ENCODE measurements at places on chromosomes 6 and 20.

- DNase-seq, result no peak
Measured at GRCh38 chr20:44664131-44664530, 12.6 kb upstream of the ADA start.

GRCh38 chr6:44072959-44073611 is 54.2 kb downstream of the MRPL14 start:
- peak; percentile 66 for DNase-seq

DNA sequence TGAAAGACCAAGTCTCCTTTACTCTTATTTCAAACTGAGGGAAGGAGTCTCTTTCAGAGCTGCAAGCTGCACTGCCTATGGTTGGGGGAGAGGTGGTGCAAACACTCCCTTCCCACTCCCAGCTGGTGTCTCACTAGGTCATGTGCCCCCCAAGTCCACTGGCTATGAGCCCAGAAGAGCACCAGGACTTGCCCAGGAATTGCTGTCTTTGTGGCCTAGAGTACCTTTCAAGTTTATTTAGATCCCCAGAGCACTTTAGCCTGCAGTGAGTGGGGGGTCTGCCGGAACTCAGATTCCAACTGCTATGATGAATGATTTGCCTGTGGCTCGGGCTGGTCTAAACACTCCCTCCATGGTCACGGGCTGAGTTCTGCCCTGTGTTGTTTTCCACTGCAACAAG is 192.6 kb upstream of the CITED2 start:
- no peak for DNase-seq

DNA sequence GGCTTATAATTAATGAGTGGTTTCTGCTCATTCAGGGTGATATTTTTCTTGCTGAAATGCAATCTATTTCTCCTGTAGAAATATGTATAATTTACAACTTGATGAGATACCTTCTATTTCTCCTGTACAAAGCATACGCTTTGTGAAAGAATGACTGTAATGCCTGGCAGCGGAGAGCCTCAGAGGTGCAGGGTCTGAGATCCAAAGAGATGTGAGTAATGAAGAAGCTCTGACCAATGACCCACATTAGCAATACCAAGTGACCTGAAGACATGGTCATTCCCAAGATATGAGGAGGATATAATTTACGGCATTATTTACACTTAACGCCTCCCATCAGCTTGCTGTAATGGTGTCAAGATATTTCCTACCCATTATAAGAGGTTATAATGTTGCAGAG is 98.4 kb upstream of the RAB32 start:
- DNase-seq, result no peak

GRCh38 chr6:1188199-1188598 is 123.7 kb upstream of the FOXQ1 start:
- no peak for DNase-seq

DNA sequence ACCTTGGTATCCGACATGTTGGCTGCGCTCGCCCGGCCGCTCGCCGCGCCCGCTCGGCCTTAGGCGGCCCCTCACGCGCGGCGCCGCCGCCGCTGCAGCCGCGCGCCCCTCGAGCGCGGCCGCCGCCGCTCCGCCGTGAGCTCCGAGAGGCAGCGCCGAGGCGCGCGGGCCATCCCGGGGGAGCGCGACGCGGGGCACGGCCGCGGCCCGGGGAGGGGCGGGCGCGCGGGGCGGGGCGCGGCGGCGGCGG is at the start of gene KIF13A:
TSS of gene KIF13A (minus strand) at position 189 of the 250 bp plus-strand sequence. CDS start at position 17, 172 bp downstream.
- DNase-seq, result no peak

- no peak for DNase-seq
Measured at GRCh38 chr6:6583836-6584235, 4.7 kb upstream of the LY86 start.

DNA sequence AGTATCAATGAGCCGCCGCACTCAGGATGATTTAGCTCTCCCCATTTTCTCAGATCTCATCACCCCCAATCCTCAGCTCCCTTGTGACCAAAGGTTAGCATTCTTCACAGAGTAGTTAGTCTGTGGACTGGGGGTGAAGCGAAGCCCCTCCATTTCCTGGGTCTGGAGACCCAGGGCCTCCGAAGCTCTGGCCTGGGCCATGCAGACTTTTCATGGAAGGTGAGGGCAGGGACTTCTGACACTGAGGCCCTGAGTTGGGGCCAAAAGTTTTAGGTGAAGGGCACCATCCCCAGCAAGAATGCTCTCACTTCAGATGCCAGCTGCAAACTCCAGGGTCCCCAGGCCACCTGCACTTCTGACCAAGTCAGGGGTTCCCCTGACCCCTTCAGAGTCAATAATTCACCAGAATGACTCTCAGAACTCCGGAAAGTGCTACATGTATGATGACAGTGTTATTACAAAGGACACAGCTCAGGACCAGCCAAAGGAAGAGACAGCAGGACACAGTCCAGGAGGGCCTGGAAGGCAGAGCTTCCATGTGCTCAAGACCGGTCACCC is 65.7 kb upstream of the DUSP22 start:
- DNase-seq, result no peak

GRCh38 chr6:167981916-167982462 is 15.5 kb upstream of the KIF25 start:
- no peak for DNase-seq

DNA sequence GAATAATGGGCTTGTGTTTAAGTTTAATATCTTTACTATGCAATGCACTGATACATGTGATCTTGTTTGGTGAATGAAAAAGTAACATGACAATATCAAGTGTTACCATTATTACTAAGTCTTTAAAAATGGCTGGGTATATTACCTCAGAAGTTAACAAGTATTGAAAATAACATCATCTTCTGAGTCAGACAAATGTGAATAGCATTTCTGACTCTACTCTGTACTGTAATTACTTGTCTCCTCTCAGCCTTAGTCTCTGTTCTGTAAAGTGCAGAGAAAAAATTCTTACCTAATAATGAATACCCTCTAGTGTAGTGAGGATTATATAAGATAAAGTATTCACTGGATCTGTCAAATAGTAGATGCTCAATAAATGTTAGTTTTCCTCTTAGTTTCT is 47.0 kb upstream of the GCLC start:
- DNase-seq, result no peak

- DNase-seq, result no peak
Measured at GRCh38 chr20:1875762-1876161, 19.4 kb upstream of the SIRPA start.

- no peak for DNase-seq
Measured at GRCh38 chr6:101513181-101513580, 119.7 kb downstream of the GRIK2 start.

GRCh38 chr20:51342510-51343236 is 199.8 kb downstream of the NFATC2 start:
- no peak for DNase-seq

DNA sequence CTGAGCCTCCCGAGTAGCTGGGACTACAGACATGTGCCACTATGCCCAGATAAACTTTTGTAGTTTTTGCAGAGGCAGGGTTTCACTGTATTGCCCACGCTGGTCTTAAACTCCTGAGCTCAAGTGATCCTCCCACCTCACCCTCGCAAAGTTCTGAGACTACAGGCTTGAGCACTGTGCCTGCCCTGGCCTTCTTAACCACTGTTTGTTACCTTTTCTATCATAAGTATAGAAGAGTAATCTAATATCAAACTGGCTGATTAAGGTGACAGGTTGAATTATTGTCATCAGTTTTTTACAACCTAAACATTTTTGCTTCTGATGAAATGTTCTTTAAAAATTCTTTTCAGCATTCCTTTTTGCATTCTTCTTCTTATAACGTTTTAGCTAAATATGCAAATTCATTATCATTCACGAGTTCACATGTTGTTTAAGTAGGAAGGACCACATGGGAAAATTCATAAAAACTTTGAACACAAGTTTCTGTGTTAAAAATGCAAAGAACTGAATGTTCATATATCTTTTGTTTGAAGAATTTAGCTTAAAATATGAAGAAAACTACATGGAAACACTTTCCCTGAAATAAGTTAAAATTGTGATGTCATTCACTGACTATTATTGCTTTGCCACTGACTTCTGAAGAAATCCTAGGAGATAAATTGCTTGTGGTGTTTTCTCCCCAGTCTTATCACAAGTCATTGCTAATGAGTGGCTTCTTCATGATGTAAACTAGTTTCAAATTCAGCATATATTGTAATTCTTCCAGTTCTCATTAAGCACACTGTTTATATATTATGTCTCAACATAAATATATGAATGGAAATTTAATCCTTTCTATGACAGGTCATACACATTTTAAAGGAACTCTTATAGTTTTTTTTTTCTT is 106.7 kb downstream of the ADGRB3 start:
- no peak for DNase-seq

DNA sequence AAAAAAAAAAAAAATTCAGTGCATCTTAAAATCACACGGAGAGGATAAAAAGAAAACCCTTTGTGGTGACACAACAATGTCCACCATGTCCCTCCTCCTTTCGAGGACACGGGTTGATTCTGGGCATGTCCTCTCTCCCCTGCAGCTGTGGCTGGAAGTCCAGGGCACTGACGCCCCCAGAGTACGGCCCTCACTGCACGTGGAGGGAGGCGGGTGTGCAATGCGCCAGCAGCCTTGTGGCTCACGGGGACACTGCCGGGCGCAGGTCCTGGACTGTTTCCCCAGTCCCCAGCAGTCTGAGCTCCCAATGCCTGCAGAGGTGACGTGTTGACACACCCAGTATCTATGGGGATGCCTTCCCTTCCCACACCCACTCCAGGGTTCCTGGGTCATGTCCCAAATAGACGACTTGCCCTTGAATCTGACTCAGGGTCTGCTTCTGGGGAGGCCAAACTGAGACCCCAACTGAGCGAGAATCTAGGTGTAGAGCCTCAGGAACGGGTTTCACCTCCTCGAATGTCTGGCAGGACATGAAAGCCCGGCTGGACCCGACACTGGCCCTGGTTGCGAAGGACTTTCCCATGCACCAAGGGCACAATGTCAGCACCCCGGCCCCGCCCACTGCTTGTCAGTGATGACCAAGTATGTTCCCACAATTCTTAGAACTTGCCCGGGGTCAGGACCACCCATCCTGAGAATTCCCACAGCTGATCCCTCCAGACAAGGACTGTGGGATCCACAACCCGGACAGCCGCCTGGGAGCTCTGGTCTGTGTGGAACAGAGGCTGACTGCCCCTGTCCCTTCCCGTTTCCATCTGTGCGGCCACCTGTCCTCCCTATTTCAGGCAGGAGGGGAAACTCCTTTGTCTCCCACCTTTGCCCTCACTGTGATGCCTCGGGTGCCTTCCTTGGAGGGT is 425.1 kb upstream of the SULF2 start:
- no peak for DNase-seq

DNA sequence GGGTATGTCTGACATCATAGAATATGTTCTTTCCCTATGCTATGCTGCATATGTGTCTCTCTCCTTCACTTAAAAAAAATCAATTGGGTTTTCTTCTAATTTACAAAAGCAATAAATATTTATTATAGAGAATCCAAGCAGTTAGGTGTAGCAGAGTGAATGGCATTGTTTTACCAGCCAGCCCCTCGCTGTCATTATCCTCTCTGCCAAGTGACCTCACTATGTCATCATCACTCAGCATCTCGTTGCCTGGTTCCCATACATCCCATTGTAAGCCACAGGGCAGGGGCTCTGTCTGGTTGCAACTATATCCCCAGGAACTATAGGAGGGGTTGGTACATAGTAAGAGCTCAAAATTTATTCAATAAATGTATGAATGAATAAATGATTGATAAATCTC is 31.3 kb downstream of the KIAA0319 start:
- no peak for DNase-seq

GRCh38 chr6:112979830-112980229 is 632.7 kb downstream of the RFPL4B start:
- DNase-seq, result no peak

DNA sequence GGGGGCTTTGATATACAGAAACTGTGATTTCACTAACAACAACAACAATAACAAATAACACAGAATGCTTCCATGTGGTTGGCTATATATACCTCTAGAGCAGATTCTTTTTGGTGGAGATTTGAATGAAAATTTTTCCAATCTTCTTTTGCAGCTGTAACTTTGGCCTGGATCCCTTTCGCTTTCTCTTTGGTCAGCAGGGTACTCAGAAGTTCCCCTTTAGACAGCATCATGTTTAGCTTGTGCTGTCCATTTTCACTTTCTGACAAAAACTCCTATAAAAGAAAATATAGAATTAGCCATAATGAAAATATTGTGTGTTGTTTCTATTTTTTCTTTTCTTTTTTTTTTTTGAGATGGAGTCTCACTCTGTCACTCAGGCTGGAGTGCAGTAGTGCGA is 264.2 kb downstream of the SYNE1 start:
- no peak for DNase-seq

DNA sequence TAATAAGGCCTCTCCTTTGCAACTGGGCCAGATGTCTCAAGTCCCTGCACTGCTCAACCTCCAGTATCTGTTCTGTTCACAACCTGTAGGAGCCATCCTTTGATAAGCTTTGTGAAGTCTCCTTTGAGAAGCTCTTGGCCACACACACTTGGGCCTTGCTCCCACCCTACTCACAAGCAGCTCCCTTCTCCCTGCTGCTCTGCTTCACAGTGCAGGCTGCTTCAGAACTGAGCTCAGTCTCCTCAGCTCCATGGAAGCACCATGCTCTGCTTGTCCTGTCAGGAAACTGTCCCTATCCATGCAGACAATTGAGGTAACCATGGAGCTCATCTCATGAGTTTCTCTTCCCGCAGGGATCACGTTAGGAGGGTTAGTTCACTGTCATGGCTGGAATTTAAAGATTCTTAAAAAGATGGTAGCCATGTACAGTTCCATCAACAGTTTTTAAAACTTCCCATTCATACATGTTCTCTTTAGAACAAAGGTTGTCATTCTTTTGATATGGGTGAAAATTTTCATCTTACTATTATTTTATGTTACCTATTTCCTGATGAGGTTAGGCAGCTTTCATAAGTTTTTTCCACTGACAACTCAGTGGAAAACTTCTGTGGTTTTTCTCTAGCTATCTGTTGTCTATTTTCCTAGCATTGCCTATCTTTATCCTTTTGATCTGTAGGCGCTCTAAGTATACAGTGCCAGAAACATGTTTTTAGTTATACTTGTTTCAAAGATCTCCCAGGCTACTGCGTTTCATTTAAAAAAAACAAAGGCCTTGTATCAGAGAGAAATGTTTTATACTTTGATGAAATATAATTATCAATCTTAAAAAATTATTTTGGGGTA is 62.6 kb downstream of the AK9 start:
- no peak for DNase-seq

GRCh38 chr6:56594699-56595098 is 48.0 kb downstream of the DST start:
- no peak for DNase-seq

GRCh38 chr6:139436200-139436956 is 61.9 kb upstream of the CITED2 start:
- DNase-seq, result no peak

GRCh38 chr6:137867685-137868509 is 838 bp downstream of the TNFAIP3 start:
- DNase-seq, result no peak

GRCh38 chr20:34883087-34883688 is 6.8 kb downstream of the ACSS2 start:
- no peak for DNase-seq

All from activated T-cell treated with anti-CD3 and anti-CD28 coated beads for 24 hours (primary cell).